ENCODE measurements at places on chromosomes 16 and 17.

- no peak for DNase-seq
Measured at GRCh38 chr17:17782523-17783115, 54.2 kb downstream of the SREBF1 start.

DNA sequence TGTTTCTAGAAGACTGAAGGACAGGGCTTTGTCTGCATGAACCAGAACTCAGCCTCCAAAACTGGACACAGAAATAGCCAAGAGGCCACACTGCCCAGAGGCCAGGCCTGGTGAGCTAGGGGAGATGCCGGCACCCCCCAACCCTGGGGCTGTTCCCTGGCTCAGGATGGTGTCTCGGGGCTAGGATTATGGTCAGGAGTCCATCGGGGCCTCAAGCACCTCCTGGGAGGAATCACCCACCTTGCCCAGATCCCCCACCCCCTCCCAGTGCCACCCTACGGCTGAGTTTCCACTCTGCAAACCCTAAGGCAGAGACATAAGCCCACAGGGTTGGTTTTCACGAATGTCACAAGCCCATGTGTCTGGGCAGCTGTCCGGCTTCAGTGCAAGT lies 37.2 kb downstream of the SLC7A5 start:
- DNase-seq: no peak

- no peak for DNase-seq
Measured at GRCh38 chr16:25135254-25135878, 23.8 kb downstream of the LCMT1 start.

DNA sequence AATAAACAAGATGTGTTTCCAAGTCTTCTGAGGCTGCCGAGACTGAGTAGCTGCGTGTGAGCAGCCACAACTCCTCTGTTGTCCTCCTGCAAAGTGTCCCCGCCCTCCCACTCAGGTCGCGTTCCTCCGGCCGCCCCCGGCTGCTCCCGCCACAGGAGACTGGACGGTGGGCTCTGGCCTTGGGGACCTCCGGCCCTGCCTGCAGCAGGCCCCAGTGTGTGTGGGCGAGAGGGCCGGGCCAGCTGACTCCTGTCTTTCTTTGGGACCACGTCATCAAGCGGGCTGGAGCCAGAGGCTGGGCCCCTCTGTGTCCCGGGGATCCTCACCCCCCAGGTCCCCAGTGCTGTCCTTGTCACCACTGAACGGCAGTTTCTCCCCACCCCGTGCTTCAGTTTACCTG lies 175.3 kb downstream of the NPIPB11 start:
- no peak for DNase-seq

DNA sequence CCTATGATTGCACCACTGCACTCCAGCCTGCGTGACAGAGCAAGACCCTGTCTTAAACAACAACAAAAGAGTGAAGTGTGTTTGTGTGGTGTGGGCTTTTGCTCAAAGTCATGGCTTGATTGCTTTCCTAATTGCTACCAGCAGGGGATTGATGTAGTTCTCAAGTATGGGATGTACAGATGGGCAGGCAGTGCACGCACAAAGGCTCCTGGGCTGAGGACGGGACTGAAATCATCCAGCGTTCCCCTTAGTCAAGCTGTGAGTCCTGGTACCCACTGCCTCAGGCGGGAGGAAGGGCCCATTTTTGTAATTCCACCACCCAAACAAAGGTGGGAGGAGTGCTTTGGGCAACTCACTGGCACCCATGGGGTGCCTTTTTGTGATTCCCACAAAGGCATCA lies 47.3 kb downstream of the GDE1 start:
- DNase-seq: no peak

DNA sequence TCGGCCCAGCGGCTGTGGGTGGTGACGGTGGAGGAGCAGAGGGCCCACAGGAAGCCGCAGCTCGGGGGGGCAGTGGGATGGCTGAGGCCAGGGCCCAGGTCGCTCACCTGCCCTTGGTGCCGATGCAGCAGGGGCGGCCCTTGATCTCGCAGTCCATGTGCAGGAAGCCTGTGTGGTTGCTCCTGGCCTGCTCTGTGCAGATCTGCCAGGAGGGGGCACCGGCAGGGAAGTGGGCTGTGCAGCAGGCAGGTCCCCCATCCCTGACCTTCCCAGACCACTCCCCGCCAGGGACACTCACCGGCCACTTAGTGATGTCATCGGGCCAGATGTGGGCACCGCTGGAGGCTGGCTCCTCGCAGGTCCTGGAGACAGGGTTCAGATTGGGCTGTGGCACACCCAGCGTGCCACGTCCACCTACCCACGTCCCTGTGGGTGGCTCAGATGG lies 6.2 kb downstream of the AANAT start:
- no peak for DNase-seq

DNA sequence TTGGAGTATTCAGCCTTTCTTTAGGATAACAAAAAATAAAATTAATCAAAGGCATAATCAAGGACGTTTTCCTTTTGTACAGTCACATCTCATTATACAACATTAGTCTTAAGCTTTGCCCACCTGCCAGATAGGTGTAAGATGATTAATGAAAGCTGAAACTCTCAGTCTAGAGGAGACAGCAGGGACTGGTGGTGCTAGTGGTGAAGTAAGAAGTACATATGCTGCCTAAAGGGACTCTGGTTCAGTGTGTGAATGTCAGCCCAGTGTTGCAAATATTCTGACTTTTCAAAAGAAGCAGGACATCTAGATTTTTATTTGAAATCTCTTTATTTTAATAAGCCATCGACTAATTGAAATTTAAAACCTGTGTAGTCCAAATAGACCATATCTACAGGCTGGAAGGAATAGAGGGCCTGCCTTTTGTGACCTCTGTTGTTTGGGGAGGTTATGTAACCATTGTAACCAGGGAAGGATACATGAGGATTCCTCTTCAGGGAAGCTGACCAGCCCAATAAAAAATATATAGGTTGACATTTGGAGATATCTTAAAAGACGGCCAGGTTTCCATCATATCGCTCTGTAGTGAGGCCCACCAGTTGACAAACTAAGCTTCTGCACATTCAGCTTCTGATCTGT lies 54.1 kb downstream of the FTO start:
- DNase-seq: no peak

- DNase-seq: no peak
Measured at GRCh38 chr17:41754066-41754465, 19.6 kb upstream of the HAP1 start.

- DNase-seq: no peak
Measured at GRCh38 chr17:79836972-79837887, 2.0 kb downstream of the CBX4 start.

Measured in stimulated activated CD4-positive, alpha-beta T cell treated with anti-CD3 and anti-CD28 coated beads, Interleukin-2, amount 100 ng/mL, for 48 hours (primary cell).